ENCODE measurements at places on chromosomes 2 and 18. TPM values are rescaled to one million over a fixed set of nuclear protein-coding genes. Genes with fewer than 3 reads are reported as not detected.

The ICA1L gene
- 16.7 TPM for total RNA-seq

The FOXI3 gene
- total RNA-seq, result not detected

The CIB4 gene
- not detected for total RNA-seq

The MYL1 gene
- not detected for total RNA-seq

The TCF4 gene
- total RNA-seq, result 110 TPM

The LYPD6B gene
- total RNA-seq, result not detected

Measured in subcutaneous adipose tissue (tissue), 4 donors.